ENCODE measurements at places on chromosomes 4 and X. TPM values are rescaled to one million over a fixed set of nuclear protein-coding genes. Genes with fewer than 3 reads are reported as not detected.

DNA sequence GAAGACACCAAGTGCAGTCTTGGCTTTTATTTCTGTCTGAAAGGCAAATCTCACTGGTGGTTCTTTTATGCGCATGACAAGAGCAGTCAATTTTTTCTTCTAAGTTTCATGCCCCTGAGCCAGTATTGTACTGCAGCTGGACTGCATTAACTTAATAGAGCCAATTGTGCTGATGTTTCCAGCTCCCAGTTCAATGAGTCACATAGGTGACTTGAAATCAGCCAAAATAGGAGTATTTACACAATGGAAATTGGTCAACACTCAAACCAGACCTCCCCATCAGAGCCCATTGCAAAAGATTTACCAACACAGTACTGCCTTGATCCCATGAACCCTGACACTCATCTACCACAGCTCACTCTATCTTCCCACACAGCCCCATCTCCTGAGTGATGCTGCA lies 100.3 kb upstream of the GUCY1A1 start:
- DNase-seq: no peak

DNA sequence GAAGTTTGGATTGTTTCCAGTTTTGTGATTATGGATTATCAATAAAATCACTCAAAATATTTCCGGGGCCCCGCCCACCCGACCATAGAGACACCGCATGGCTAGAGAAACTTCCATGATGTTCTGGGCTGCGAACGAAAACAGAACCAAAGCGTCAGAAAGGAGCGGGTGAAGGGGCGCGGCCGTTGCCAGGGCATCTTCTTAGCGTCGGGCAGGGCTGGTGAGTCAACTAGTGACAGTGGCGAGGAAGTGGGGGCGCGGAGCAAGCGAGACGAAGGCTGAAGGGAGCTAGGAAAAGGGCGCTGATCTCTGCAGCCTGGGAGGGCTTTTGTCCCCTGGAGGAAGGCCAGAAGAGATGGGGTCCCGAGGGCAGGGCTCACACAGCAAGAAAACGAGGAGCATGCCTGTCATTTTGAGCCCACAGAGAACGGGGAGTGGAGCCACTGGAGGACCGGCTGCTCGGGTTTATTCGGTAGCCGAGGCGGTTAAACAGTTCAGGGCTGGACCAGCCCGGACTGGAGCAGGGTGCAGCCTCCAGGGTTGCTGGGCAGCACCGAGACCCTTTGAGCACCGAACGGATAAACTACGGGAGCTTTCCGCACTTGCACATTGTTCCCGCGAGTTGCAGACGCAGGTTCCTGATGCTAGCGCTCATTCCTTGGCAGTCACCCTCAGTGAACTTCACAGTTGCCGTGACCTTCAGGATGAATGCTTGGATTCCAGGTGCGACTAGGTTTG lies 298.1 kb upstream of the TRPC5 start:
- no peak for DNase-seq

- DNase-seq: no peak
Observed at GRCh38 chr4:44651425-44651824, at the start of gene YIPF7. Gene YIPF7, minus strand, starts transcription at chr4:44651625. Its CDS starts 1,525 bp downstream, at chr4:44650100.

- DNase-seq: no peak
Observed at GRCh38 chrX:2272337-2272736, 228.4 kb downstream of the DHRSX start.

DNA sequence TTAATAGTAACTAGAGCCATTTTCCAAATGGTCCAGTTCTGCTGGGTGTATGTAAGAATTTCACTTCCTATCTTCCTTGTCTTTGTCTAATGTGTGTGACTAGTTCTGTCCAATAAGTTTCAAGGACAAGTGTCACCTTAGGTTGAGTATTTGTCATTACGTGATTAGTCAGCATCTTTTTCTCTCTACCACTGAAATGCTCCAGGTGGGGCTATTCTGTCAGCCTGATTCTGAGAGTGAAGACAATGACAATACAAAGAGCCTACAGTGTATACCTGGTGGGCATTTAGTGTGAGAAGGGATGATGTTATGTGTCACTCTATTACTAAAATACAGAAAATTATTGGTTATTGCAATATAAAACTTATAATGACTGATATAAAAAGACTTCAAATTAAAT lies 876.3 kb downstream of the C4orf33 start:
- no peak for DNase-seq

- peak; percentile 79 for DNase-seq
Observed at GRCh38 chr4:41644288-41644914, 104.1 kb downstream of the PHOX2B start.

GRCh38 chr4:176579226-176579625 lies 213.5 kb downstream of the VEGFC start:
- DNase-seq: no peak

- no peak for DNase-seq
Observed at GRCh38 chr4:134754301-134755019, 552.9 kb upstream of the PABPC4L start.

DNA sequence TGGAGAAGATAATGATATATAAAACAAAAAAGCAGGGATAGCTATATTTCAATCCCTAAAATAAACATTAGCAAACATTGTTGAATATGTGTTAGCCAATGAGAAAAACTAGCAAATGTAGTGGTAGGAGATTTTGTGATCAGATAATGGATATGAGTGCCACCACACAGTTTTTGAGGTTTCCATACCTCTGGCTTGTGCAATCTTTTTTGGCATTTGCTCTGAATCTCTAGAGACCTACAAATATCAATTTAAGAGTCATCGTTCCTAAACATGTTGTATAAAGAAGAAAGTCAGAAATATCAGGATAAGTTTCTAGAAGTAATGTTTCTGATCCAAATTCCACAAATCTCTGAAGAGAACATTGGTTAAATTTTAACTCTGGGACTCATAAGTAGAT lies 308.7 kb downstream of the PDGFC start:
- no peak for DNase-seq

- DNase-seq: peak; percentile 9
Observed at GRCh38 chr4:3255611-3256186, 6.7 kb downstream of the MSANTD1 start.

DNA sequence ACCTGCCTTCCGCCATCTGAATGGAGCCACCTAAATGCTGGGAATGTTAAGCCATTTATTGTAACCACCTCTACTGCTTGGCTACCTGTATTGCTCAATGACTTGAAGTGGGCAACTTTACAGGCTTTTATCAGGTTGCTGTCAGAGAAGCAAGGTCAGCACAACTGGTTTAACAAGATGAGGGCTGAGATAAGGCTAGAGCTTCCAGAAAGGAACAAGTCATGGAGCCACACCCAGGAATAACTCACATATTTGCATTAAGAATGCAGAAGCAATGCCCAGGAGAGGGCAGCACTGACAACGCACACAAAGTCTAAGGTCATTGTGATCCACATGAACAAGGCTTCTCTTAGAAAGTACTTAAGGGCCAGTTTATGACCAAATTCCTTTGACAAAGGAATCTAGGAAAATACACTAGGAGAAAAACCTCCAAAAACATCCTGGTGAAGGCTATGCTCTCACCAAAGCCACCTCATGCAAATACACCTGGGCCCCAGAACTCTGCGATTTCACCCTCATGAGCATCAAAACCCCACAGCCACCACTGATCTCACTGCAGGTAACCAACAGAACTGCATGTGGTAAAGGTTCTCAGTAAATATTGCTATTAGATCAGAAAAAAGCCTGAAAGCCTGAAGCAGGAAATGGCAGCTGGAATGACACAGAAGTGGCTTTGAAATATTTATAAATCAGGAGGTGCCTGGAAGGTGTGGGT lies 15.0 kb upstream of the STS start:
- DNase-seq: peak; percentile 63

DNA sequence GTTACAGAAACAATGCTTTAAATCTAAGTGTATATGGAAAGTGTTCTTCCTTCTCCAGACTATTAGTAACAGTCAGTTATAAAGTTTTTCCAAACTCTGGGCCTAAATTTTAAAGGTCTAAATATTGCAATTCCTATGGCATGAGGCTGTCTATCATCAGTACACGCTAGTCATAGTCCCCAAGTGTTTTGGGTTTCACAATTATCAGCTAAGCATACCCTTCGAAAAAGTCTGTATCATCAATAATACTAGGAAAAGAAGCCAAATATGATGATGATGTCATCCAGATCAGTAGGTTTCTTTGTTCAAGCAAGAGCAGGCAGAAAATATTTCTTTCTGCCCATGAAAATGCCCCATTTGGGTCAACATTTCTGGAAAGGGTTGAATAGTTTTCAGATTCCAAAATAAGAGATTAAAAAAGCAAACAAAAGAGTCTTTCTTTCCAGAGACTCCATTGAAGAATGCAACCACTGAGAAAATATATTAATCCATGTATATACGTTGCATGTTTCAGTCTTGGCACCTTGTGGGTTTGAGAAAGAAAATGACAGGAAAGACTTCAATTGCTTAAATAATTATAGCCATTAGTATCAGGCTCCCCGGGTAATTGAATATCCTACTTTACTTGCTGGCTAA lies 173.8 kb downstream of the CAMK2D start:
- no peak for DNase-seq

- no peak for DNase-seq
Observed at GRCh38 chrX:153336121-153336894, 2.4 kb downstream of the ZNF275 start.

DNA sequence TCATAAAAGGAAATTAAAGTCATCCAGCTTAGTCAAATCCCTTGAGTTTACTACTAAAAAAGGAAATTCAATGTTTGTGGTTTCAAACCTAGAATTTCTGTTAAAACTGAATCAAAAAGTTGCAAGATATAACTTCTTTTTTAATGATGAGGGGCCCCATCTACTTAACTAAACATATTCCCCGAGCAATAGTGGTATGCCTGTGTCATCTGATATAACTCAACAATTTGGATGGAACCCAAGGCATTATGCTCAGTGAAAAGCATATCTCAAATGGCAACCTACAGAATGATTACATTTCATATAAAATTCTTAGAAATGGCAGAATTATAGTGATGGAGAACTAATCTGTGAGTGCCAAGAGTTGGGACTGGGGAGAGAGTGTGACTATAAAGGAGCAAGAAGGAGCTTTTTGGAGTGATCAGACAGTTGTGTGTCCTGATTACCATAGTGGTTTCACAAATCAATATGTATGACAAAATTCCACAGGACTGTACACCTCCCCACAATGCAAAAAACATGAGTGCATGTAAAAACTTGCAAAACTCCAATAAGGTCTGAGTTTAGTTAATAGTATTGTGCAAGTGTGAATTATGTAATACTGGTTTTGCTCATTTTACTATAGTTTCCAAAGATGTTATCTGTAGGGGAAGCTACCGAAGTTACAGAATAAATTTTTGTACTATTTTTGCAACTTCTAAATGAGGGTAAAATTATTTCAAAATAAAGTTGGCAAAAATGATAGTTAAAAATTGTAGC lies 323.2 kb downstream of the ARHGAP24 start:
- no peak for DNase-seq

- DNase-seq: no peak
Observed at GRCh38 chrX:48789366-48790220, 3.2 kb downstream of the GATA1 start.

ALPK1 gene
- 7.6 TPM for total RNA-seq

PPEF1 gene
- total RNA-seq: 1.4 TPM

SMR3B gene
- total RNA-seq: not detected

SLC16A2 gene
- 12.3 TPM for total RNA-seq

MID1 gene
- total RNA-seq: 25.5 TPM

PABPC1L2B gene
- total RNA-seq: not detected

SSX3 gene
- not detected for total RNA-seq

Measured in left cardiac atrium (tissue), 4 donors.